ENCODE measurements at places on chromosomes 3 and 15. TPM values are rescaled to one million over a fixed set of nuclear protein-coding genes. Genes with fewer than 3 reads are reported as not detected.

GRCh38 chr3:109355625-109356441 is 18.5 kb upstream of the DPPA4 start:
- H3K4me1 ChIP-seq = no peaks in the 10 kb centered on the region
- DNase-seq = no peak
- no peaks in the 10 kb centered on the region for H3K27me3 ChIP-seq
- no peak overlapping the region for H3K4me3 ChIP-seq

GRCh38 chr3:7241584-7242302 is 380.8 kb downstream of the GRM7 start:
- no peak for DNase-seq
- no peaks in the 10 kb centered on the region for H3K4me1 ChIP-seq
- H3K27me3 ChIP-seq = no peaks in the 10 kb centered on the region
- H3K36me3 ChIP-seq = no peaks in the 10 kb centered on the region
- no peak overlapping the region for H3K27ac ChIP-seq

The NR2C2 gene
- 33.8 TPM for total RNA-seq

- H3K36me3 ChIP-seq = no peaks in the 10 kb centered on the region
- no peaks in the 10 kb centered on the region for H3K27me3 ChIP-seq
Observed at GRCh38 chr3:88003115-88003755, 55.6 kb downstream of the CGGBP1 start.

DNA sequence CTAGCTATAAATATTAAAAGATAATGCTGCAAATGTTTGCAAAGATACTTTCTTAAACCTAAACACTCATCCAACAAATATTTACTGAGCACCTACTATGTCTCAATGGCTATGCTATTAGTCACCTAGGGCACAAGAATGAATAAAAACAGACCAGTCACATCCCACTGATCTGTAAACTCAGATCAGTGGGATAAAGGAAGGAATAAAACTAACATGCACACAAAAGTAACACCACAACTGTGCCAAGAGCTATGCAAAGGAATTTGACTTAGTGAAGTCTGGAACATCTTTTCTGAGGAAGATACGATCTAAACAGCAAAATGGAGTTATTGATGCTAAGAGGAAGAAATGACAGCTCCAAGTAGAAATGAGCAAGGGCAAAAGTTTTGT is 56.6 kb downstream of the CBLB start:
- H3K4me1 ChIP-seq = peaks cover 3% of the 10 kb centered on the region
- H3K27me3 ChIP-seq = no peaks in the 10 kb centered on the region
- no peaks in the 10 kb centered on the region for H3K36me3 ChIP-seq
- no peak overlapping the region for H3K27ac ChIP-seq

GRCh38 chr3:73694983-73695757 is 70.4 kb upstream of the PDZRN3 start:
- H3K36me3 ChIP-seq = no peaks in the 10 kb centered on the region
- H3K4me1 ChIP-seq = no peaks in the 10 kb centered on the region
- H3K27me3 ChIP-seq = no peaks in the 10 kb centered on the region
- no peak for DNase-seq

The DPPA2 gene
- not detected for total RNA-seq

DNA sequence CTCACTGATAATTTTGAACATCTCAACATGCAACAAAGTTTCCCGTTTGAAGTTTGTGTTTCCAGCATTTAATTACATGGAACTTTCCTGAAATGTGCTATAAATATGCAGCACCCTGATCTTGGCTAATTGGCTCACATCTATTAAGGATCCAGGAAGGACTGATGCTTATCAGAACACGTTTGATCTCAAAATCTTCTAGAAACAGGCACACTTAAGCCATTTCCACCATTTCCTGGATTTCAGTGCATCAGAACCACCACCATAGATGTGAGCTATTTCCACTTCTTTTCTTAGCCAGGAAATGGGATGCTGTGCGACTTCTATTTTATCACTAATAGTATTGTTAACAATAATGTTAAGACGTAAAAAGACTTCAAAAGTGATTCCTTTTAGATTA is 228.9 kb downstream of the FEZF2 start:
- DNase-seq = no peak
- H3K4me3 ChIP-seq = no peak overlapping the region
- no peaks in the 10 kb centered on the region for H3K4me1 ChIP-seq
- no peaks in the 10 kb centered on the region for H3K36me3 ChIP-seq
- no peak overlapping the region for H3K27ac ChIP-seq
- no peaks in the 10 kb centered on the region for H3K27me3 ChIP-seq

DNA sequence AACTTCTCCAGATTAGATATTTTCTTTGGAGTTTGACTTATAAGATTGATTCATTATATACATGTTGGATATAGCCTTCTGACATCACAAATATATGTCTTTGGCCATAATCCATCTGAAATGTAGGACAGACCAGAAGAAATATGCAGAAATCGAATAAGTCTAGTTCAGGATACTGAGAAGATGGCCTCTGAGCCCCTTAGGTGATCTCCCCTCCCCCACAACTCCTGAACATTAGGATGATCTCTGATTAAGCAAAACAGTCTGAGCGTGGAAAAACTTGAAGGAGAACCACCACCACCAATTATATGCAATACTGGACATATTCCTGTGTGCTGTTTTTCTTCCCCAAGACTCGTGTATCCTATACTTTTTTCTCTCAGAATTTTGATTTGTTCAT is 3.2 kb downstream of the SETD5 start:
- no peak overlapping the region for H3K4me3 ChIP-seq
- no peak overlapping the region for H3K27ac ChIP-seq
- H3K36me3 ChIP-seq = no peaks in the 10 kb centered on the region
- peaks cover 31% of the 10 kb centered on the region for H3K4me1 ChIP-seq

The TLR9 gene
- 0.27 TPM for total RNA-seq

DNA sequence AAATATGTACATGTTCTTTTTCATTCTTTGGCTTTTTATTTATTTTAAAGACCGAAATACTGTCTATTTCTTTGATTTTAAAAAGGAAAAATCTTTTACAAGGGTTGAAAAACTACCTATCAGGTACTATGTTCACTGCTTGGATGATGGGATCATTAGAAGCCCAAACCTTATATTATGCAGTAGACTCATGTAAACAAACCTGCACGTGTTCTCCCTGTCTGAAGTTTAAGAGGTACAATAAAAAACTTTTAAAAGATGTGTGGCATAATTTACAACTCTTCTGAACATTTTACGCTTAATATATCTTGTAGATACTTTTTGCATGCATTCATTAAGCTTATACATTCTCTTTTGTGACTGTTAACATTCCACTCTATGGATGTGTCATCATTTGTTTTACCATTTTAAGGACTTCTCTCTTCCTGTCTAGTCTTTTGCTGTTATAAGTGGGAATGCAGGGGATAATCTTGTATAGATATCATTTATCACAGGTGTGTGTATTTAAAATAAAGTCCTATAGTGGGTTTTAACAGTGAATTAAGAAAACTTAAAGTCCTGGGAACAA is 6.2 kb downstream of the MGA start:
- H3K27ac ChIP-seq = no peak overlapping the region
- H3K4me1 ChIP-seq = peaks cover 3% of the 10 kb centered on the region
- no peak for DNase-seq

The AADACL2 gene
- not detected for total RNA-seq

The CFAP92 gene
- total RNA-seq = 0.77 TPM

The TNNC1 gene
- 1.1 TPM for total RNA-seq

- H3K27me3 ChIP-seq = no peaks in the 10 kb centered on the region
- H3K4me1 ChIP-seq = no peaks in the 10 kb centered on the region
- no peak for DNase-seq
Observed at GRCh38 chr3:124115279-124115678, 123.4 kb upstream of the ROPN1 start.

The ARHGEF26 gene
- 6.6 TPM for total RNA-seq

GRCh38 chr15:39834256-39834655 is 51.6 kb upstream of the FSIP1 start:
- no peaks in the 10 kb centered on the region for H3K27me3 ChIP-seq
- no peaks in the 10 kb centered on the region for H3K4me1 ChIP-seq
- DNase-seq = no peak
- H3K36me3 ChIP-seq = no peaks in the 10 kb centered on the region
- no peak overlapping the region for H3K27ac ChIP-seq

GRCh38 chr3:14536837-14537589 is 3.1 kb downstream of the GRIP2 start:
- no peak for DNase-seq
- H3K27ac ChIP-seq = no peak overlapping the region
- no peaks in the 10 kb centered on the region for H3K36me3 ChIP-seq

- no peaks in the 10 kb centered on the region for H3K27me3 ChIP-seq
- no peak for DNase-seq
- H3K27ac ChIP-seq = peak overlapping the region; percentile 88
- H3K36me3 ChIP-seq = no peaks in the 10 kb centered on the region
- peak overlapping the region; percentile 93 for H3K4me3 ChIP-seq
Observed at GRCh38 chr3:179348325-179349013, 960 bp downstream of the MFN1 start.

DNA sequence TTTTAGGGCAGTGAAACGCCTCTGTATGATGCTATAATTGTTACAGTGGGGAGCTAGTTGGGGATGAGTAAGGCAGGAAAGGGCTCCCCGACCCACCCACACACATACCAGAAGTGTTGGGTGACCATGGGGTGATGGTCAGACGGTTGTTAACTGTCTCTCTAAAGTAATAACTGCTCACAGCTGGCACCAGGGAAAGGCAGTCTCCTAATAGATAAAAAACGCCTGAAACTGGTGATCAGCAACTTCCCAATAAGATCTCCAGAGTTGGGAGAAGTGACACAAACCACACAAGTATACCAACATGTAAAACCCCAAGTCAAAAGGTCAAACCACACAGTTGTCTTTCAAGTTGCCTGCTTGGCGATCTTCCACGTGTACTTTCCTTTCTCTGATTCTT is 346.5 kb upstream of the CNTN4 start:
- no peaks in the 10 kb centered on the region for H3K36me3 ChIP-seq
- no peak for DNase-seq
- no peaks in the 10 kb centered on the region for H3K4me1 ChIP-seq
- H3K4me3 ChIP-seq = no peak overlapping the region
- H3K27me3 ChIP-seq = no peaks in the 10 kb centered on the region

GRCh38 chr15:89803941-89804800 is 10.5 kb downstream of the ANPEP start:
- H3K4me3 ChIP-seq = no peak overlapping the region
- DNase-seq = no peak
- no peak overlapping the region for H3K27ac ChIP-seq
- peaks cover 4% of the 10 kb centered on the region for H3K4me1 ChIP-seq
- no peaks in the 10 kb centered on the region for H3K27me3 ChIP-seq

DNA sequence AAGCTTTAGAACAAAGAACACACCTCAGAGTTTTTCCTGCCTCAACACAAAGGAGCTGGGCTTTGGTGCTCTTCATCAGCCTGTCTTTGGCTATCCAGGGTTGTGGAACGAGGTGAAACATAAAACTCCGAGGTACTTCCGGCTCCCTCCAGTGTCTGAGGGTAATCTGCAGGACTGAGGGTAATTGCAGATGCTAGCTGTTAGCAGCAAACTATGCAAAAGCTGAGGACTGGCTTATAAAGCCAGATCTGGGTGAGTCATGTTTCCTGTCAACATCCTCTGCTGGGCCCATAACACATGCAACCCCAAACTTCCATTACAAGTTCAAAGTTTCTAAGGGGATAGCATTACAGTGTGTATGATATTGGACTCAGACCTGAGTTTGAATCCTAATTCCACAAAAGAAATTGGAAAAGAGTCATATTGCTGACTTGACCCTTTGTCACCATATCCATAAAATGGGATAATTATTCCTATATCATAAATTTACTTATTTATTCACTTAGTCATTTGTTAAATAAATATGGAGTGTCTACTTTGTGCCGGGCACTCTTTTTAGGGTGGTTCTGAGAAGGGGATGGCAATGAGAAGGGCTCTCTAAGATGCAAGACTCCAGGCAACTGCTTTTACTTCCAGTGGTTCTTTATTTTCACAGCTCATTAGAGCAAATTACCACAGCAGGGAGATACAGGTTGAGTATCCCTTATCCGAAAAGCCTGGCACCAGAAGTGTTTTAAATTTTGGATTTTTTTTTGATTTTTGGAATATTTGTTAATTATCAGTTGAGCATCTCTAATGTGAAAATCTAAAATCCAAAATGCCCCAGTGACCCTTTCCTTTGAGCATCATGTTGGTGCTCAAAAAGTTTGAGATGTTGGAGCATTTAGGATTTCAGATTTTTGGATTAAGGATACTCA is 9.5 kb upstream of the TRIM69 start:
- H3K27me3 ChIP-seq = no peaks in the 10 kb centered on the region
- H3K4me3 ChIP-seq = no peak overlapping the region
- peaks cover 20% of the 10 kb centered on the region for H3K4me1 ChIP-seq
- peak; percentile 78 for DNase-seq
- H3K27ac ChIP-seq = peak overlapping the region; percentile 95

DNA sequence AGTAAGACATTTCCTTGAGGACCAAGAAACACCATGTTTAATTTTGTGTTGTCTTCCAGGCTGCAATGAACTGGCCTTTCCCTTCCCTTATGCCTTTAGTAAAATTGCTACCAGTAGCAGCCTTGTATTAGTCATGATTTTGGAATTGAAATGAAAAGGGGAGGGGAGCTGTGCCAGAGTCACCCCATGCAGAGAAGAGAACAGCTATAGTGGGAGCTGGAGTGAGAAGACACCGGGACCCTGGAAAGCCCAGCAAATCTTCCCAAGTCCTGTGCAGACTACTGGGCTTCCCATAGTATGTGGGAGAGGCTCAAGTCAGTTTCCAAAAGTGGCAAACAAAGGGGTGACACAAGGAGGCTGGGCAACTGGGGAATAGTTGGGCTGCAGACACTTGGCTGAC is 178.5 kb downstream of the NR1D2 start:
- no peaks in the 10 kb centered on the region for H3K4me1 ChIP-seq
- DNase-seq = no peak
- no peak overlapping the region for H3K27ac ChIP-seq
- no peaks in the 10 kb centered on the region for H3K36me3 ChIP-seq
- H3K27me3 ChIP-seq = no peaks in the 10 kb centered on the region
- no peak overlapping the region for H3K4me3 ChIP-seq

The ZMYND10 gene
- total RNA-seq = 0.37 TPM

- H3K27me3 ChIP-seq = no peaks in the 10 kb centered on the region
- no peak overlapping the region for H3K27ac ChIP-seq
- H3K4me1 ChIP-seq = no peaks in the 10 kb centered on the region
Observed at GRCh38 chr3:167493244-167493643, 19.4 kb upstream of the SERPINI2 start.
